Pancreas (tissue), 10 donors: ENCODE measurements at places on chromosomes 1 and 21.

- no peak for DNase-seq
Measured at GRCh38 chr1:41238311-41238988, 3.7 kb downstream of the SCMH1 start.

GRCh38 chr1:150760013-150760412 lies 5.6 kb downstream of the CTSS start:
- no peak for DNase-seq

DNA sequence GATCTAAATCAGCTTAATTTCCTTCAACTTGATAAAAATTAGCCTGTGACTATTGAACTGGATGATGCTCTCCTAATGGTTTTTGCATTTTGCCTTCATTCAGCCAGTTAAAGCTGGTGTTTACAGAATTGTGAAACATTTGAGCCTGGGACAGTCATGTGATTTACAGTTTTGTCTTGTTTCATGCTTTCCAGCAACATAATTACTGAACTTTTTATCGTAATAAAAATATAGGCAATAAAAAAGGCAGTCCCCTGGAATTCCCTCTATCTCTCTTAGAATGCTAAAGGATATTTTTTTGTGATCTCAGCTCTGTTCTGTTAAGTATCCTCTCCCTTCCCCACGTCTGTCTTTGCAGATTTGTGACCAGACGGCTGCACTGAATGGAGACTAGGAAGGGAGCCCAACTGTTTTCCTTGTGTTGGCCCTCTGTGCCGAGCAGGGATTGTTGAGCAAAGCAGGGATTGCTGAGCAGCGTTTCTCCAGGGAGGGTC lies 70.3 kb upstream of the RGL1 start:
- DNase-seq = peak; percentile 3

- DNase-seq = no peak
Measured at GRCh38 chr1:236156512-236157208, 14.3 kb downstream of the GPR137B start.

- no peak for DNase-seq
Measured at GRCh38 chr1:174258148-174258550, 98.8 kb downstream of the RABGAP1L start.
